ENCODE measurements at places on chromosomes 6 and 20. TPM values are rescaled to one million over a fixed set of nuclear protein-coding genes. Genes with fewer than 3 reads are reported as not detected.

Gene BMP7
- total RNA-seq: 0.24 TPM

Gene NRN1
- total RNA-seq: not detected

Gene FAM120B
- 6.3 TPM for total RNA-seq

DNA sequence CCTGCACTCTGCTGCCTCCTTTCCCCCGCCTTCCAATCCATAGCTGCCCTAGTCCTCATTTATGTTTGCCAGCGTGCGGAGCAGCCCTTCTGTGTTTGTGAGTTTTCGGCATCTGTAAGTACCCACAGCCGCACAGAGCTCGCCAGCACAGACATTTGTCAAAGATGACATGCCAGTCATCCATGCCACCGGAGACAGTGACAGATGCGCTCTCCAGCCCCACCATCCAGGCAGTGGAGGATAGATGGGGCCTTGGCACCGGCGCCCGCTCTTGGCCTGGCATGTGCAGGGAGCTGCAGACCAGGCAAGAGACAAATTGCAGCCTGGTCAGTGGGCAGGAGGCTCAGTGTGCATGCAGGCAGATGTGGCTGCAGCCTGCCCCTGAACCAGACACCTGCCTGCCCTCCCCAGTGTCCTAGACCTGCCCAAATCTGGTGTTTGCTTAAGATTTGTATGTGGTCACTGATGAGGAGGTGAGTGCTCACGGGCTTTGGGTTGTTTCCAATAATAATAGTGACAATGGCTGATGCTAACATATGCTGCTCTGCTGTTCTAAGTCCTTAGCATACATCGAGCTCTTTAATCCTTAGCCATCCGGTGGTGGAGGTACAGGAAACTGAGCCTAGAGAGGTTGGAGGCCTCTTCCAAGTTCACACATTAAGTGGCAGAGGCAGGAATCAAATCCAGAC is 78.1 kb downstream of the UNC5CL start:
- peak; percentile 65 for DNase-seq

DNA sequence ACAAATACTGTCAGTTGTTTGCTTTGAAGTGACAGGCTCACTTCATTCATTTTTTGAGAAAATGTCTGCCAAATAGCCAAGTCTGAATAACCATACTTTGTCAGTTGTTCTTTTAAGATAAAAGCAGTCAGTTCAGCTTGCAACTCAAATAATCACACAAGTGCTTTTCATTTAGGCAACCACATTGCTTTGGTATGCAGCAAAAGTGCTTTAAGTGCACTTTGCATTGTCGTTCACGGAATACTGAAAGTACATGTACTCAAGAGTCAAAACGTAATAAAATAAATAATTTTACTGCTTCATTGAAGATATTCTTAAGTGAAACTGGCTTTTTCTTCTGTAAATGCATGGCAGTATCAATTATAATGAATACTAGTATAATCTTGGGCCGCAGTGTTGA is 107.2 kb downstream of the MMS22L start:
- DNase-seq: no peak

GRCh38 chr6:150320442-150320841 is 48.4 kb upstream of the IYD start:
- DNase-seq: no peak

- DNase-seq: no peak
These were observed 16.2 kb upstream of the BCAS1 start for GRCh38 chr20:54086507-54087039.

DNA sequence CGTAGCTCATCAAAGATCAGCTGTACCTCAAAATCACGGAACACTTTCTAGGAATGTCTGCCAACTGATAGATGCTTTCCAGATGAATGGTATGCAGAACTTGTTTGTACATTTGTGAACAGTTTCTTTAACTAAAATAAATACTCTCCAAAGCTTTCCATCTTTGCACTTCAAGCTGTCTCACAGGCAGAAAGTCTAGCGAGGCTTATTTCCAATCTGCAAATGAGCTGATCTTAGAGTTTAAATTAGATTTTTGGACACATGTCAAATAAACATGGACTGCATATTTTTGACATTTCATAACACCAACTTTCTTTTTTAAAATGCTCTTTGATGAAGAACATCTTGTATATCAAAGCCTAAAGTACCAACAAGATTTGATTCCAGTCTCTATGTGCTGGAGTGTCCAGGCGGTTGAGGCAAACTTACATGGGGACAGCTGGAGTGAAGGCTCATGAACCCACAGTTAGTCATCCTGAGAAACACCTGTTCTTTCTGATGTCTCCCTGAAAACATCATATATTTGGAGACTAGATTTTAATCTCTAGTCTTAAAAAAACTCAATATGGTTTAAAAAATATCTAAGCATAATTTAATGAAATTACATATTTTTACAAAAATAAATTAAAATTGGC is 268.6 kb upstream of the AGPAT4 start:
- DNase-seq: no peak

GRCh38 chr20:18364768-18365167 is 76.4 kb downstream of the ZNF133 start:
- no peak for DNase-seq

DNA sequence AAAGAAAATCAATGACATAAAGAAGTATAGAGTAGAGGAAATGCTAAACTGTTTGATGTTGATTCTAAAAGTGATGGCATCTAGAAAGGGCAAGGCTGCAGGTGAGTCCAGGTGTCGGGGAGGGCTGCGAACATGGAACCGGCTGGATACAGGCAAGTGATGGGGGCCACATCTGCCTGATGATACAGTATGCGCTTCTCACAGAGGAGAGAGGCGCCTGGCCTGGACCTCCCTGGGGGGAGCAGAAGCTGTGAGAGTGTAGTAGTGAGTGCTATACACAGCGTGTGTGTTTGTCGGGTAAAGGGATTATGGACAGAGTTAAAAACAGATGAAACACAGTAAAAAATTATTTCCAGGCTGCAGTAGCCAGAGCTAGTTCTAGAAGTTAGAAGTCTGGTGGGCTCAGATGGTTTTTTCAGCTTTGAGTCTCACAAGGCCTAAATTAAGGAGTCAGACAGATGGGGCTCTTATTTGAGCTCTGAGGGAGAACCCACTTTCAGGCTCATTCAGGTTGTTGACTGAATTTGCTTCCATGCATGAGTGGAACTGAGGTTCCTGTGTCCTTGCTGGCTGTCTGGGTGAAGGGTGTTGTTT is 195.8 kb upstream of the ARG1 start:
- no peak for DNase-seq

- DNase-seq: no peak
These were observed 34.2 kb upstream of the GFRAL start for GRCh38 chr6:55293116-55293515.

GRCh38 chr6:131949909-131950766 is 1.0 kb downstream of the CCN2 start:
- peak; percentile 83 for DNase-seq

DNA sequence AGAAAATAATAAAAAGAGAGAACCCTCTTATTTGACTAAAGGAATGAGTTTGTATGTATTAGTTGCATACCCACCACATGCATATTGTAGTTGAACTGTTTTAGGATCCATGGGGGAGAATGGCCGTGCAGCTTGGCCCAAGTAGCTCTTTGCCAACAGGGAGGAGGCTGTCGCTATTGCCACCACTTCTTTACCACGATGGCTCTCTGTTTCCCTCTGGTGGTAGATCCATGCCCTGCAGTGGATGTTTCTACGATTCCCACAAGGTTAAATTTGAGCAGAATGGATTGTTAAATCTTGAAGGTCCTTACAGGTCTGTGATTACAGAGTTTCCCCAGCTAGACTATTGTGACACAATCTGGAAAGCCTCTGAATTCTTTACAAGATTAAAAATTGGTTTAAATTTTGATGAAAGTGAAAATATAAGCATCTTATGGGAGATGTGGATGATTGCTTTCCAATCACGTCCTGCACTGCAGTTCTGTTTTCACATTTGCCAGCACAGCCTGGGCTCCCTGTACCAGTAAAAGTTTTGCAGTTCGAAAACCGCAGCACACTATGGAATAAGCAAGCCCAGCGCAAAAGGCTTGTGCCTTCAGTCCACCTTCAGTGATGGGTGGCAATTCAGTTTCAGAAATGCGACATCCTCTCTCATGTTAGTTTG is 34.4 kb upstream of the FNDC1 start:
- DNase-seq: peak; percentile 14
